A549 treated with RU486 at 1 μM for 4 hours (cell line): ENCODE measurements at places on chromosomes 11 and 22. TPM values are rescaled to one million over a fixed set of nuclear protein-coding genes. Genes with fewer than 3 reads are reported as not detected.

The PIM3 gene
- total RNA-seq: 21.6 to 43.2 TPM (median 37.1 TPM) in 5 replicates

The TH gene
- total RNA-seq: 0.13 TPM in 1 of 5 replicates, not detected in the others

The HEPN1 gene
- not detected in 5 replicates for total RNA-seq

The OR52K1 gene
- not detected in 5 replicates for total RNA-seq

The CSTF3 gene
- total RNA-seq: 24.8 to 30.3 TPM (median 28.5 TPM) in 5 replicates

The ROBO4 gene
- 0.02 TPM in 1 of 5 replicates, not detected in the others for total RNA-seq

The BCO2 gene
- 0.59 to 0.79 TPM (median 0.71 TPM) in 5 replicates for total RNA-seq

The WT1 gene
- total RNA-seq: 4.9 to 6.5 TPM (median 6.4 TPM) in 5 replicates

The PKP3 gene
- 26.4 to 39.8 TPM (median 36.5 TPM) in 5 replicates for total RNA-seq

The PTGDR2 gene
- 0.05 to 0.06 TPM (median 0.06 TPM) in 3 of 5 replicates, not detected in the others for total RNA-seq

The MYRF gene
- total RNA-seq: 14.8 to 23.0 TPM (median 19.8 TPM) in 5 replicates

The TBC1D22A gene
- total RNA-seq: 9.3 to 10.3 TPM (median 9.9 TPM) in 5 replicates

The NNMT gene
- 194 to 222 TPM (median 206 TPM) in 5 replicates for total RNA-seq

The CHRM1 gene
- total RNA-seq: 0.05 TPM in 1 of 5 replicates, not detected in the others

The OTOG gene
- not detected in 5 replicates for total RNA-seq

The ALDH3B1 gene
- total RNA-seq: 112 to 141 TPM (median 115 TPM) in 5 replicates

The PRR33 gene
- not detected in 5 replicates for total RNA-seq

The SCN4B gene
- total RNA-seq: 0.07 to 0.16 TPM (median 0.07 TPM) in 3 of 5 replicates, not detected in the others

The RASL10A gene
- total RNA-seq: 0.16 to 0.35 TPM (median 0.16 TPM) in 3 of 5 replicates, not detected in the others

The FXYD6 gene
- total RNA-seq: 0.14 to 0.43 TPM (median 0.28 TPM) in 5 replicates

The FIBP gene
- 72.3 to 97.2 TPM (median 86.8 TPM) in 5 replicates for total RNA-seq

The SMTNL1 gene
- total RNA-seq: not detected in 5 replicates

The PLEKHB1 gene
- 0.44 to 1.2 TPM (median 0.85 TPM) in 5 replicates for total RNA-seq

The MMP13 gene
- not detected in 5 replicates for total RNA-seq

The ZNF215 gene
- 1.1 to 1.5 TPM (median 1.2 TPM) in 5 replicates for total RNA-seq

The PLAAT4 gene
- 1.5 to 3.3 TPM (median 1.8 TPM) in 5 replicates for total RNA-seq

The FJX1 gene
- total RNA-seq: 31.1 to 46.8 TPM (median 41.9 TPM) in 5 replicates

The CDCA5 gene
- 56.3 to 71.6 TPM (median 66.3 TPM) in 5 replicates for total RNA-seq

The C1QTNF4 gene
- 0.13 to 0.22 TPM in 2 of 5 replicates, not detected in the others for total RNA-seq

The TSGA10IP gene
- total RNA-seq: not detected in 5 replicates

The PRG3 gene
- not detected in 5 replicates for total RNA-seq

The RCE1 gene
- total RNA-seq: 29.9 to 52.3 TPM (median 49.0 TPM) in 5 replicates

The KRTAP5-7 gene
- total RNA-seq: not detected in 5 replicates

The E2F8 gene
- 5.2 to 7.2 TPM (median 6.1 TPM) in 5 replicates for total RNA-seq

The FREY1 gene
- 0.20 to 1.00 TPM (median 0.32 TPM) in 3 of 5 replicates, not detected in the others for total RNA-seq
